ENCODE measurements at places on chromosomes 4 and X. TPM values are rescaled to one million over a fixed set of nuclear protein-coding genes. Genes with fewer than 3 reads are reported as not detected.

The GPRASP2 gene
- total RNA-seq, result 11.0 TPM

The APLN gene
- total RNA-seq, result 0.39 TPM

The STPG2 gene
- total RNA-seq, result not detected

The FAM47A gene
- total RNA-seq, result not detected

The HPRT1 gene
- total RNA-seq, result 18.2 TPM

The PAK3 gene
- not detected for total RNA-seq

The NHSL2 gene
- 7.3 TPM for total RNA-seq

The ARL13A gene
- not detected for total RNA-seq

DNA sequence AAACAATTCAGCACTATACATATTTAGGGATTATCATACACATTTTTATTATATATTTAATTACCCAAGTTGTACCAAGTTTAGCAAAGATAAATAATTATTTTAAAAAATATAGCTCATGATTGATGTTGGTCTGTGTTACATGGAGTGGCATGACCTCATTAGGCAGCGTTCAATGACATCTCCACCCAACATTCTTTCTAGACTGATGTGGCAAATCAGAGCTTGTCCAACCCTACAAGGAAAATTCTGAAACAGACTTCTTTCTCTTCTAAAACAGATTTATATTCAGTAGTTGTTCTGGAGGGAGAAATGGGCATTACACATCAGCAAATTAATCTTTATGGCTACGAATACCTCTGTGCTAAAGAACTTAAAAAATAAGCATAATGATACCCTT, 189.7 kb downstream of the PDGFC start:
- DNase-seq, result no peak

DNA sequence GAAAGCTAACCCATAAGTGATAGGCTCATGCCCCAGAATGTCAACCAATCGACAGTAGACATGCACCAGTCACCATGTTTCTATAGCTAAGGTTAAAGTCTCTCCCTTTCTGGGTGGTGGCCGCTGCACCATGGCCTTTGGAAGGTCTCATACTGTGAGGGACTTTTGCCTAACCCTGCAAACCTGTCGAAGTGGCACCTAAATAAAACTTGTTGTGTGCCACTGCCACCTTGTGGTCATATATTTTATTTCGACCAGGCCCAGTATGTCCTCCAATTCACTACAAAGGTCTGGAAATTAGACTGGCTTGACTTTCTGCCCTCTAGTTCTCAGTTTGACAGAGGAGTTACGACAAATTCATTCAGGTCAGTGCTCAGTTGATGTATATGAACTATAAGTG, 163.1 kb downstream of the SMARCA1 start:
- no peak for DNase-seq

DNA sequence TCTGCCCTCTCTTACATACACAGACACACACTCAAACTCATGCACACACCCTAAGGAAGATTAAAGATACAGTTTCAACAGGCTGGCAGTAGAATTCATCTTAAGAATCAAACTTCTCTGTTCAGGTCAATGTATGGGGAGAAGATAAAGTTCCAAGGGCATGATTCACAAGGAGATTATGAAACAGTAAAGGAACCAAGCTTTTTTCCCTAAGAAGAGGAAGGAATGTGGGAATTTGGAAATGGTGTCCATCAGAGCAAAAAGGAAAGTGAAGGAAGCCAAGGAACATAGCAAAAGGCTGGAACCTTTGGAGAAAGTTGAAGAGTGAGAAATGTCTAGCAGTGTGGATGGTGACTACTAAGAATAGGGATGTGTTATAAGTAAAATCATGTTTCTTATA, 191.0 kb upstream of the NPY2R start:
- no peak for DNase-seq

- DNase-seq, result no peak
Observed at GRCh38 chrX:9416562-9417348, 48.1 kb upstream of the TBL1X start.

DNA sequence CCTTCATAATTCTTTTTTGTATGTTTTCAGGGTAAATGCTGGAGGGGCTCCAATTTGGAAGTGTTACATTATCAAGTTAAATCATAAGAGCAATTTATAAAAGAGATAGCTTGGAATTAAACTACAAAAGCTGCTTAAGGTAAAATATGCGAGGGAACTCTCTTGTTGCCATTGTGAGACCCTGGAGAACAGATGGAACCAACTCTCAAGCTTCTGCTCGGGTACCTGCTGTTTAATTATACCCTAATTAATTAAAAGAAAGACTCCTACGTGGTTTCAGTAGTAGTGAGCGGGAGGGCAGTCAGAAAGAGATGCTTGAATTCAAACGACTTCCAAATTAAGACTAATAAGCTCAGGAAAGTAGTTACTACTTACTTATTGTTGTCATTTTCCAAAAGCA, 313.1 kb upstream of the TACR3 start:
- no peak for DNase-seq

GRCh38 chrX:122464341-122464740, 719.7 kb upstream of the GRIA3 start:
- no peak for DNase-seq

DNA sequence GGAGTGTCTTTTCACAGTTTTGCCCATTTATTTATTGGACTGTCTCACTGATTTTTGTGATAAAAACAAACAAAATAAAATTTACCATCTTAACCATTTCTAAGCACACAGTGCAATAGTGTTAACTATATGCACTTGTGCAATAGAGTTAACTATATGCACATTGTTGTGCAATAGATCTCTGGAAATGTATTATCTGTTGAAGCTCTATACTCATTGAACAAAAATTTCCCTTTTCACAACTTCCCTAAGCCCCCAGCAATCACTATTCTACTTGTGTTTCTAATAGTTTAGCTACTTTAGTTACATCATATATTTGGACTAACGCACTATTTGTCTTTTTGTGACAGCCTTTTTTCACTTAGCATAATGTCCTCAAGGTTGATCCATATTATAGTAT, 59.7 kb upstream of the BEX4 start:
- DNase-seq, result no peak

GRCh38 chr4:7540654-7541413, 106.1 kb upstream of the PSAPL1 start:
- no peak for DNase-seq

- no peak for DNase-seq
Observed at GRCh38 chr4:44150091-44150576, 298.5 kb downstream of the KCTD8 start.

DNA sequence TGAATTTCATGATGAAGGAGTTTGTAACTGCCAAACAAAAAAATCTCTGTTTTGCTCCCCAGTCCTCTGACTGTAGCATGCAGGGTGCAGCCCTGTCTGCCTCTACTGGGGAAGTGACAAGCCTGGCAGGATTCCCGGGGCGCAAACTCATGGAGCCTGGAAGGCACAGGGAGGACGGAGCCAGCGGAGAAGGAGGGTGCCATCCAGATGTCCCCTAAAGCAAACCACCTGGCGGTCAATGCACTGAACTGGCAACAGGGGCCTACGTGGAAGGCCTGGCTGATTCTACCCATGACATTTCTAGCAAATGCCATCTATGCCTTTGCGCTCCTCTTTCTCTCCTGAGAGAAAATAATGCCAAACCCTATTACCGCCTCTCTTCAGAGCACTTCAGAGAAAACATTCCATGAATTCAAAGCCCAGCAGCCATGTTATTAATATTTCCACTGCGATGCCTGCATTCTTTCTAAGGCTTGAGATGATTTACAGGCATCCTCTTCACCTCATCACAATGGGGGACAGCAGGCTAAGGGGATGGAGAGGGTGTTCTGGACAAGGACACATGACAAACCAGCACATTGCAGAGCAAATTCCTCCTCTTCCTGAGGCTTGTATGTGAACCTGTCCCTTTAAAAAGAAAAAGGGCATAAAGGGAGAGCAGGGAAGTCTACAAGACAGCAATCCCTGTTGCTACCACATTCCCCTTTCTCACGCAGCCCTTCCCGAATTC, 329.3 kb upstream of the NOCT start:
- no peak for DNase-seq

- no peak for DNase-seq
Observed at GRCh38 chr4:1872870-1873269, 1.7 kb downstream of the NSD2 start.

GRCh38 chr4:139824882-139825522, 159.4 kb downstream of the MGST2 start:
- DNase-seq, result no peak

GRCh38 chr4:72283357-72283756, 251.6 kb downstream of the NPFFR2 start:
- DNase-seq, result no peak

DNA sequence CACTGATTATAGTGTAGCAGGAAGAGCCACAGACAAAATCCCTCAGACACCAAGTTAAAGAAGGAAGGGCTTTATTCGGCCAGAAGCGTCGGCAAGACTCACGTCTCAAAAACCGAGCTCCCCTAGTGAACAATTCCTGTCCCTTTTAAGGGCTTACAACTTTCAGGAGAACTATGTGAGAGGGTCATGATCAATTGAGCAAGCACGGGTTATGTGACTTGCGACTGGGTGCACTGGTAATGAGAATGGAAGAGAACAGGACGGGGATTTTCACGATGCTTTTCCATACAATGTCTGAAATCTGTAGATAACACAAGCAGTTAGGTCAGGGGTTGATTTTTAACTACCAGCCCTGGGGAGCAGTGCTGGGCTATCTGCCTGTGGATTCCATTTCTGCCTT, 116.7 kb downstream of the MFAP3L start:
- no peak for DNase-seq

DNA sequence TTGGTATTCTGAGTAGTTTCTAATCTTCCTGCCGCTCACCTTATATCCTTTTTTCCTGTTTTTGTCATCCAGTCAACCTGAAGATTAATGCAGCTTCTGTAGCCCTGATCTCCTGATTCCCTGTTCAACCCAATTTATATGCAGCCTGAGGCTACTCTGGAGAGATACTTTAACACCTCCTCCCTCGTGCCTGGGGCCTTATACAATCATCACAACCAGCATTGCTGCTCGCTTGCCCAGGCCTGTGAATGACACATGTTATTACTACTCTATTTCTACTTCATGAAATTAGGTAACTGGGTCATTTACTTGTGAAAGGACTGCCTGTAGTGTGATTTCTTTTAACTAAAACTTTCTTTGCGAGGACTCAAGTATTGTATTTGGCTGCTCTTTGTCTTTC, 33.7 kb upstream of the WDR17 start:
- DNase-seq, result no peak

DNA sequence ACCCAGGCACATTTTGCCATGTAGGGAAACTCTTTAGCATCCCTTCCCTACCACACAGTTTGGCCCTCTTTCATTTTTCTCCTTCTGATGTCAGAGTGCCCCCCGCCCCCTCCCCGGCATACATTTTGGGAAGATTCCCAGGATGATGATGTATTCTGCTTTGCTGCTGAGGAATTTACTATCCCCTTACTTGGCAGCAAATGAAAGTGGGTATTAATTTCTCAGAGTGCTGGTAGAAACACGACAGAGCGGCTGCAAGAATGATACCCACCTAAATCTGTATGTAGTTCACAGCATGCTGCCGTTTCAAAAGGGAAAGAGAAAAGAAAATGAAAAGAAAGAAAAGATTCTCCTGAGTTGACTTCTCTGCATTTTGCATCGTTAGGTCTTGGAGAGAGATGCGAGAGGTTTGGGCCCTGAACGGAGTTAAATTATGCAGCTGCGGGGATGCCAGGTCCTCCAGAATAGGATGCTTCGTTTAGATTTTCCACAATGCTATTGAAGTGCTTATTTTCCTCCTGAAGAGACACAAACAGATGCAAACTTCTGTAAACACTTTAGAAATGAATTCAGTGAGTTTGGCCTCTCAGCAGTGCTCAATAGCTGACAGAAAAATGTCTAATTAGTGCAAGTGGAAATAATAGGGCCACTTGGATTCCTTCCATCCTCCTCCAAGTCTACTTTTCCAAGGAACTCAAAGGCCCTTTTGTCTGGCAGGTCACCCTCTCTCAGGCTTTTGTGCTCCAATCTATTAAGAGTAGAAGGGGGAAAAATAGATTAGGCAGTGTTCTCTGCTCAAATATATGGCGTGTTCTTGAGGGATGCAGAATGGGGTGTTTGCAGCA, 106.2 kb downstream of the ALPK1 start:
- DNase-seq, result no peak

Measured in osteocyte (in vitro differentiated cells).